ENCODE measurements at places on chromosomes 6 and 20.

GRCh38 chr6:14240411-14241166 lies 123.0 kb downstream of the CD83 start:
- peak overlapping the region; percentile 72 for H3K4me3 ChIP-seq
- H3K27me3 ChIP-seq, result no peaks in the 10 kb centered on the region
- peaks cover 45% of the 10 kb centered on the region for H3K4me1 ChIP-seq
- H3K27ac ChIP-seq, result peak overlapping the region; percentile 51

DNA sequence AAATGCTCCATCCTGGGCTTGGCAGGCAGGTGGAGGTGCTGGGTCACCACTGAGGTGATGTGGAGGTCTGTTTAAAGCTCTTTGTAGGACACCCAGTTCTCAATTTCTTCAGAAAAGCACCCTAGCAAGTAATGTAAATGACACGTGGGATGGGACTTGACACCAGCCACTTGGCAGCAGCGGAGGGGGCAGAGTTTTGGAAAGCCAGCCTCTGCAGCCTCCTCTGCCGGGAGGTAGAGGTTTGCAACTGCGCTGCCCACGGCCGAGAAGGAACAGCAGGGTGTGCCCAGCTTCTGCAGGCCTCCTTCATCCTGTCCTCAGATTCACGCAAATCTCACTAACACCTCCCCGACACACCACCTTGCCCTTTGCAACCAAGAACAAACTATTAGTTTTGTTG lies 77.3 kb downstream of the RAMACL start:
- DNase-seq, result no peak
- peaks cover 9% of the 10 kb centered on the region for H3K36me3 ChIP-seq
- peaks cover 11% of the 10 kb centered on the region for H3K4me1 ChIP-seq
- no peaks in the 10 kb centered on the region for H3K27me3 ChIP-seq
- H3K4me3 ChIP-seq, result no peak overlapping the region

DNA sequence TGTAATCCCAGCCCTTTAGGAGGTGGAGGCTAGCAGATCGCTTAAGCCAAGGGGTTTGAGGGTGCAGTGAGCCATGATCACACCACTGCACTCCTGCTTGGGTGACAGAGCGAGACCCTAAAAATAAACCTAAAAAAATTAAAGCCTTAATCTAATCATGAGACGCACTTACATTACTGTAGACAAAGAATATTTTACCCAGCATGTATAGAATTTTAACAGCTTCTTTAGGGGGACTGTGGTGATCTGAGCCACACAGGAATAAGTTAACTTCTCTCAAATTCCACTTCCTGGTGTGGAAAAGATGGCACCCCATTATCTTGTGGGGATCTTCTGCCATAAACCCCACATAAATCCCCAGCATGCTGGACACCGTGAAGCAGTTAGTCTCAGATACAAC lies 2.3 kb upstream of the OOEP start:
- H3K27ac ChIP-seq, result no peak overlapping the region
- no peak overlapping the region for H3K4me3 ChIP-seq
- no peaks in the 10 kb centered on the region for H3K4me1 ChIP-seq
- H3K36me3 ChIP-seq, result peaks cover 8% of the 10 kb centered on the region

- no peak overlapping the region for H3K27ac ChIP-seq
- H3K4me1 ChIP-seq, result no peaks in the 10 kb centered on the region
- no peak overlapping the region for H3K4me3 ChIP-seq
- peaks cover 17% of the 10 kb centered on the region for H3K27me3 ChIP-seq
- DNase-seq, result no peak
These were observed 174.8 kb downstream of the DOK5 start for GRCh38 chr20:54650052-54650719.

DNA sequence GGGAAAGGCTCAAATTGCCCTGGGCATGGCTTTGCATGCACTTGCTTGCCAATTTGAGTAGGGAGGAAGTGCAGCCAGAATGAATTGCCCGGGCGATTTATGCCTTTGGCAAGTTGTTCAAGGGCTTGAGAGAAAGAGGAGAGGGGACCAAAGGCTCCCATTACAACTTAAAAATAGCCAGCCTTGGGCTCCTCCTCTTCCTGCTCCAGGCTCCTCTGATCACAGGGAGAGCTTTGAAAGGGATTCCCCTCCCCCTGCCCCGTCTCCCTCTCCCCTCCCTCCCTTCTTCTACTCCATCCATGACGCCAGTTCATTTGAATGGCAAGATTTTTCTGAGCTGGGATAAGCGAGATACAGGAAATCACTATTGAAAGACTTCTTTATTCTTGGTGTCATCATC lies 304.9 kb upstream of the JAG1 start:
- H3K36me3 ChIP-seq, result no peaks in the 10 kb centered on the region
- H3K27ac ChIP-seq, result no peak overlapping the region
- no peaks in the 10 kb centered on the region for H3K27me3 ChIP-seq
- no peak for DNase-seq
- H3K4me1 ChIP-seq, result no peaks in the 10 kb centered on the region
- no peak overlapping the region for H3K4me3 ChIP-seq

GRCh38 chr6:69232496-69232895 lies 564.3 kb downstream of the LMBRD1 start:
- H3K4me1 ChIP-seq, result no peaks in the 10 kb centered on the region
- peaks cover 3% of the 10 kb centered on the region for H3K36me3 ChIP-seq
- no peak overlapping the region for H3K4me3 ChIP-seq
- peaks cover 15% of the 10 kb centered on the region for H3K27me3 ChIP-seq
- no peak for DNase-seq

- no peaks in the 10 kb centered on the region for H3K27me3 ChIP-seq
- peak overlapping the region; percentile 99 for H3K4me3 ChIP-seq
- DNase-seq, result peak; percentile 90
- H3K27ac ChIP-seq, result peak overlapping the region; percentile 99
These were observed 3.2 kb upstream of the HLA-DMB start for GRCh38 chr6:32943864-32944649.

DNA sequence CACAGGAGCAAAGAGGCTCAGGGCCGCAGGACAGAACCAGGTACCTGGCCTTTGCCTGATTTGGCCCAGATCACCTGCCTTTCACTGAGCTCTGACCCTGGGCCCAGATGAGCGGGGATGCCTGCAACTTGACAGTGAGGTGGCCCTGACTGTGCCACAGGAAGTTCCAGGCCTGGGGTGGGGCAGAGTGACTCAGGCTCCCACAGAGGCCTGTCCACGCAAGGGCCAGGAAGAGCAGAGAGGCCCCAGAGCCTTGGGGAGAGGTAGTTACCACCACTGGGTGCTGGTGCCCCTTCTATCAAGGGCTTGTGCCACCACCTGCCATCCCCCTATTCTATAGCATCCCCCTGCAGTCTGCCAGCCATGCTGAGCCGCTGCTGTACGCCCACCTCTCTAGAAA lies 4.1 kb upstream of the NOL4L start:
- H3K4me1 ChIP-seq, result peaks cover 22% of the 10 kb centered on the region
- DNase-seq, result no peak
- peak overlapping the region; percentile 38 for H3K27ac ChIP-seq
- H3K4me3 ChIP-seq, result no peak overlapping the region

GRCh38 chr6:34799547-34799946 lies 7.7 kb downstream of the BLTP3A start:
- no peak overlapping the region for H3K4me3 ChIP-seq
- no peaks in the 10 kb centered on the region for H3K27me3 ChIP-seq
- no peak overlapping the region for H3K27ac ChIP-seq

GRCh38 chr6:150977281-150977680 lies 111.8 kb downstream of the MTHFD1L start:
- no peak for DNase-seq
- H3K36me3 ChIP-seq, result peaks cover 38% of the 10 kb centered on the region
- no peaks in the 10 kb centered on the region for H3K27me3 ChIP-seq
- H3K4me1 ChIP-seq, result no peaks in the 10 kb centered on the region
- no peak overlapping the region for H3K27ac ChIP-seq
- no peak overlapping the region for H3K4me3 ChIP-seq

- H3K27ac ChIP-seq, result no peak overlapping the region
- H3K4me1 ChIP-seq, result no peaks in the 10 kb centered on the region
- H3K36me3 ChIP-seq, result no peaks in the 10 kb centered on the region
- no peak for DNase-seq
- no peaks in the 10 kb centered on the region for H3K27me3 ChIP-seq
These were observed 106.6 kb downstream of the ADGRG6 start for GRCh38 chr6:142408409-142408808.

DNA sequence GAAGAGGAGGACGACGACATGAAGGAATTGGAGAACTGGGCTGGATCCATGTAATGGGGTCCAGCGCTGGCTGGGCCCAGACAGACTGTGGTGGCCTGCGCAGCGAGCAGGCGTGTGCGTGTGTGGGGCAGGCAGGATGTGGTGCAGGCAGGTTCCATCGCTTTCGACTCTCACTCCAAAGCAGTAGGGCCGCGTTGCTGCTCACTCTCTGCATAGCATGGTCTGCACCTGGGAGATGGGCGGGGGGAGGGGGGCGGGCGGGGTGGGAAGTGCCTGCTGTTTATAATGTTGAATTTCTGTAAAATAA lies 42.3 kb downstream of the CHMP4B start:
- H3K27me3 ChIP-seq, result no peaks in the 10 kb centered on the region
- peaks cover 16% of the 10 kb centered on the region for H3K36me3 ChIP-seq
- DNase-seq, result no peak
- H3K27ac ChIP-seq, result no peak overlapping the region

- no peak overlapping the region for H3K27ac ChIP-seq
- no peak for DNase-seq
- no peaks in the 10 kb centered on the region for H3K4me1 ChIP-seq
- H3K4me3 ChIP-seq, result no peak overlapping the region
- H3K27me3 ChIP-seq, result peaks cover 5% of the 10 kb centered on the region
These were observed 552.3 kb upstream of the FLRT3 start for GRCh38 chr20:14889496-14890255.

All from naive B cell (primary cell).